ENCODE measurements at places on chromosomes 13 and 19.
A peak's percentile ranks its signal among the peaks of the same experiment; 100 is the strongest.

- DNase-seq = no peak
Observed at GRCh38 chr19:32415246-32415645, 9.7 kb downstream of the DPY19L3 start.

- DNase-seq = peak; percentile 22
Observed at GRCh38 chr13:39942552-39943273, 287.3 kb downstream of the COG6 start.

- no peak for DNase-seq
Observed at GRCh38 chr13:40169476-40169875, 497.0 kb downstream of the FOXO1 start.

DNA sequence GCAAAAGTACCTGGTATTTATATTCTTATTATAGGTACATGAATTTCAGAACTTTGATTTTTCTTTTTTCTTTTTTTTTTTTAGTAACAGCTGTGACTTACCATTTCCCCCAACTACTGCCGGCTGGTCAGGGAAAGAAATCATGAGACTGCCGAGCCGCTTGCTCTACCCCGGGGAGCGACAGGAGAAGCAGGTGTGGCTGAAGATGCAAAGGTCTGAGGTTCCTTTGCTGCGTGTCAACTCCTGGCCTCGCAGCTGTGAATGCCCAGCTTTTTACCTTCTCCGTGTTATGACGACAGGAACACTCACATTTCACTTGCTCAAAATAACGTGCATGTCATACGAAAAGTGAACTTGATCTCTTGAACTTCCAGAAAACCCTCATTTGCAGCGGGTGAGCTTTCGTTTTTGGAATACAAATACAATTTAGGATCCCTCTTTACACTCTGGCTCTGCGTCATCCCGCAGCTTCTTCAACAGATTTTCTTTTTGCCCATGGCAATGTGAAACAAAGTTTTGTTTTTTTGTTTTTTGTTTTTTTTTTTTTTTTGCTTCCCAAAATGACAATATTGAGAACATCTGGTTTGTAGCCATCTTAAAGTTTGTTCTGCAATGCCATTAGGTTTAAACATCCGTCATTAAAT lies 117.9 kb downstream of the EFNB2 start:
- no peak for DNase-seq

DNA sequence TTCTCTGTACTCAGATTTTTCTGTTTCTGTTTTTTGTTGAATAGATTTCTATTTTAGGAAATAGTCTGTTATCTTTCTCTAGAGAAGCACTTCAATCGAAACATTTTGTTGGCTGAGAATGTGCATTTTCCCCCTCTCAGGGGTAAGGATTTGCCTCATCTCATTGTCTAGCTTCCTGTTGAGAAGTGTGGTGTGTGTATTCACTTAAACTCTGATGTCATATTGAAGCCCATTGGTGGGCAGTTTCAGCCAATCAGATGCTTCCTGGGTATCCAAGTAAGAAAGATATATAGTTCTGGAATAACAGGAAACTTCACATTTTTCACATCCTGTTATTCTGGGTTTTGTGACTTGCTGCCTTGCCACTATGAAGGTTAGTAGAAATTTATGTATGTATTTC lies 87.6 kb downstream of the ARHGEF7 start:
- no peak for DNase-seq

DNA sequence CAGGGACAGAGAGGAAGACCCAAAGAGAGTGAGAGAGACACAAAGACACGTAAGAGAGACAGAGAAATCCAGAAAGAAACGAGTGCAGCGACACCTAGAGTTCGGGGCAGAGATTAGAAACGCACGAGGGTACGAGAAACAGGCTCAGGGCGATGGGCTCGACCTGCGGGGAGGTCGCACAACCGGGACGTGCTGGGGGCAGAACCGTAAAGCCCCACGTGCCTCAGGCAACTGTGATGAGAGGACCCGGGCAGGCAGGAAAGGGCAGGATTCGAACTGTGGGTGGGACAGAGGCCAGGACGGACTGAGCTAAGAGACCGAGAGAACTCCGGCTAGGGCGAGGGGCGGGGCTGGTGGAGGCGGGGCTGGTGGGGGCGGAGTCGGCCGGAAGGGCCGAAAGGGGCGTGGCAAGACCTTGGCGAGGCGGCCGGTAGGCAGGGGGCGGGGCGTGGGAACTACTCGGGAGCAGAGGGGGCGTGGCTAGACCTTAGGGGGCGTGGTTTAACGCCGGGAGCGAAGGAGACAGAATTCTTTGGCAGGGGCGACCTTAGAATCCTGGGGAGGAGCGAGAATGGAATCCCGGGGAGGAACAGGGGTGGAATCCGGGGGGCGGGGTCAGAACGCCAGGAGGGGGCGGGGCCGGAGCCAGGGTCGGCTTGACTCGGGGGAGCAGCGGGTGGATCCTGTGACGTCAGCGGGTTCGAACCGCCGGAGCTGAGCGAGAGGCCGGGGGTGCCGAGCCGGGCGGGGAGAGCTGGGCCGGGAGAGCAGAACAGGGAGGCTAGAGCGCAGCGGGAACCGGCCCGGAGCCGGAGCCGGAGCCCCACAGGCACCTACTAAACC lies at the start of gene NECTIN2:
Gene NECTIN2 (plus strand): TSS at position 686 of the 843 bp plus-strand sequence. CDS start 229 bp downstream, outside the sequence.
- DNase-seq = peak; percentile 88

DNA sequence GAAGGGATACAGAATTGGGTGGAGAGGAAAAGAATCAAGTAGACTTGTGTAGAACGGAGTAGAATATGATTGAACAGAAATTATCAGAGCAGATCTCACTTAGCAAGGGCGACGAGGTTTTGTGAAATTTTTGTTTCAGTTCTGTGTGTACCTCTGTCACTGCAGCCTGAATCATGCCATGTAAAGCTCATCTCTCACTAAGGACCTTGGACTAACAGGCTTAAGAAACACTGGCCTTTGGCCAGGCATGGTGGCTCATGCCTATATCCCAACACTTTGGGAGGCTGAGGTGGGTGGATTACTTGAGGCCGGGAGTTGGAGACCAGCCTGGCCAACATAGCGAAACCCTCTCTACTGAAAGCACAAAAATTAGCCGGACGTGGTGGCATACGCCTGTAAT lies 62.6 kb downstream of the MYH14 start:
- no peak for DNase-seq

Measured in NCI-H1436 (cell line).